GM23338 (cell line): ENCODE measurements at places on chromosomes 5 and 9.

- no peak for DNase-seq
These were observed 7.1 kb upstream of the NANS start for GRCh38 chr9:98049288-98050072.

DNA sequence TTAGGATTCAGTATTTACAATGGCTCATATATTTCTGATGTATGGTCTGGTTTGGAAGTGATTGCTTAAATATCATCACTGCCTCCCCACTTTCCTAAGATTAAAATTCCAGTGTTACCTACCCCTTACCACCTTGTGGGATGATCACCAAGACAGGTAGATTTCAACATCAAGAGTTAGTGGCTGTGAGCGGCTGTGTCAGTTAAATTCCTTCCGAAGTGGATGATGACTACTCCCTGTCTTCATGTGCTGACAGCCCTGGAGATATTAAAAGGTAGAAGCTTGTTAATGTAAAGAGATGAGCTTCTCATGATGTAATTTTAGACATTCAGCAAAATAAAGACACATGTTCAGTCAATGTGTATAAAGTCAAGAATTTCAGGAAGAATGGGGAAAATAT, 4.2 kb downstream of the ITGA2 start:
- DNase-seq: no peak

DNA sequence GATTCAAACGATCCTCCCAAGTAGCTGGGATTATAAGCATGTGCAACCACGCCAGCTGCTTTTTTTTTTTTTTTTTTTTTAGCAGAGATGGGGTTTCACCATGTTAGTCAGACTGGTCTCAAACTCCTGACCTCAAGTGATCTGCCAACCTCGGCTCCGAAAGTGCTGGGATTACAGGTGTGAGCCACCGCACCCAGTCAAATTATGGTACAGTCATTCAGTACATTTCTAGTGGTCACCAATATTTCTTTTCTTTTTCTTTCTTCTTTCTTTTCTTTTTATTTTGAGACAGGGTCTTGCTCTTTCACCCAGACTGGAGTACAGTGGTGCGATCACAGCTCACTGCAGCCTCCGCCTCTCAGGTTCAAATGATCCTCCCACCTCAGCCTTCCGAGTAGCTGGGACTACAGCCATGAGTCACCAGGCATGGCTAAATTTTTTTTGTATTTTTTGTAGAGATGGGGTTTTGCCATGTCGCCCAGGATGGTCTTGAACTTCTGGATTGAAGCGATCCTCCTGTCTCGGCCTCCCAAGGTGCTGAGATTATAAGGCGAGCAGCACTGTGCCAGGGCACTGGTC, 25.4 kb upstream of the DCP2 start:
- no peak for DNase-seq

GRCh38 chr9:134770972-134771971, 109.3 kb upstream of the FCN2 start:
- no peak for DNase-seq

- DNase-seq: no peak
These were observed 2.6 kb downstream of the EXOC3 start for GRCh38 chr5:445591-445990.

DNA sequence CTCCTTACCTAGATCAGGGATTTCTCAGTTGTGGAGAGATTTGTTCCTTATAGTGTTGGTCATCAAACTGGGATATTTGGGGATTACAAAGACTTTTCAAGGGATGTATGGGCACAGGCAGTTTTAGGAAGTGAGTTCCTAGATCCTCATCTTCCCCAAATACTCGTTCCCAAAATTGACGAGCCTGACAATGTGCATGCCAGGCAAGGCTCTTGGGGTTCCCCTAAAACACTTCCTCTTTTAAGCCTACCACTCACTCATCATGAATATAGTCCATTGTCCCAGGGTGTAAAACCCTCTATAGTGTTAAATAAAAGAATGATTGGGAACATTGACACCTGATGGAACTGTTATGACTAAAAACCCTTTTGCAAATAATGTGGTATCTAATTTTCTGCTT, 26.4 kb downstream of the PDCD1LG2 start:
- no peak for DNase-seq

GRCh38 chr5:59055745-59056448, 473.0 kb downstream of the RAB3C start:
- no peak for DNase-seq

- no peak for DNase-seq
These were observed 3.6 kb upstream of the SARDH start for GRCh38 chr9:133741716-133742115.

GRCh38 chr5:178307267-178308045, 74.9 kb upstream of the PHYKPL start:
- no peak for DNase-seq

- DNase-seq: peak; percentile 67
These were observed 28.4 kb upstream of the SLC12A7 start for GRCh38 chr5:1140171-1140817.

DNA sequence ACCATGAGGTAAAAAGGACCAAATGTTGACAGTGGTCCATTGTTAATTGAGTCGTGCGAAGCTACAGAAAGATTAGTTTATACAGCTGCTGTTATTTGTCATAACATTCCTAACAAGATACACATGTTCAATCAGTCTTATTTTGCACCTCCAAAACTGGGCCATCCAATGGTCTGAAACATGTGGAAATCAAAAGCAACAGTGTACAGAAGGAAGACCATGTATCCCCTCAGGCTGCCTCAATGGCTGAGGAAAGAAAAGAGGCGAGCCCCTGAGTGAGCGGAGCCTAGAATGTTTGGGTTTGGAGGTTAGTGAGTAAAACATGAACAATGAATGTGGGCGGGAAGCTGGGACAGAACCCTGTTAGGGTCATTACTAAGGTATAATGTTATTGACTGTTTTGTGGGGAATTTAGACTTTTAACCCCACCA, 35.6 kb downstream of the NFIB start:
- no peak for DNase-seq

GRCh38 chr5:160525471-160526261, 104.0 kb downstream of the PTTG1 start:
- DNase-seq: no peak

- no peak for DNase-seq
These were observed 14.0 kb downstream of the DNLZ start for GRCh38 chr9:136349546-136349945.

- DNase-seq: peak; percentile 82
These were observed 271.9 kb downstream of the NSG2 start for GRCh38 chr5:174317256-174317894.

DNA sequence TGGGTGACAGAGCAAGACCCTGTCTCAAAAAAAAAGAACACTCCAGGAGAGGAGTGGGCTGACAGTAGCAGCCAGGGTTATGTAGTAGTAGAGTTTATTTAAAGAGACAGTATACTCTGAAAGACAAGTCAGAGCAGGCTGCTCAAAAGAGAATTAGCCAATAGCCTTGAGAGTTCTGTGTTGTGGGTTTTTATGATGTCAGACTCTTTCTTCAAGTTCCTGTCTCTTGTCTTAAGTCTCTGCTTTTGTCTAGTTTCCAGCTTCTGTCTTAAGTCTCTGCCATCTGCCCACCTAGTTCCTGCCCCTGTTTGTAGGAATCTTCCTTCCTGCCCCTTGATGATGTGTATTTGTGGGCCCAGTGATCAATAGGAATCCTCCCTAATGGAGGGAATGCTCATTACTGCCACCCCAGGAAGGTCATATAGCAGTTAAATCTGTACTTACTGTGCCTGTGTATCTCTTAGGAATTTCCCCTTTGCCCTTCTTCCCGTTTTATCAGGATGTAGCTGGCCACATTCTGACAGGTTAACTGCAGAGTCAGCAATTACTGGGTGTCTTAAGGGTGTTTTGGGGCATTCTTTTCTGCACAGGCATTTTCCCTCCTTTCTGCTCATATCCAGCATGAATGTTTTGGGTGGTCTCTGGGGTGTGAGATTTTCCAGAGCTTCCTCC, 580.5 kb upstream of the SGCD start:
- DNase-seq: peak; percentile 15

- no peak for DNase-seq
These were observed 22.6 kb upstream of the MAMDC2 start for GRCh38 chr9:70020991-70021571.

DNA sequence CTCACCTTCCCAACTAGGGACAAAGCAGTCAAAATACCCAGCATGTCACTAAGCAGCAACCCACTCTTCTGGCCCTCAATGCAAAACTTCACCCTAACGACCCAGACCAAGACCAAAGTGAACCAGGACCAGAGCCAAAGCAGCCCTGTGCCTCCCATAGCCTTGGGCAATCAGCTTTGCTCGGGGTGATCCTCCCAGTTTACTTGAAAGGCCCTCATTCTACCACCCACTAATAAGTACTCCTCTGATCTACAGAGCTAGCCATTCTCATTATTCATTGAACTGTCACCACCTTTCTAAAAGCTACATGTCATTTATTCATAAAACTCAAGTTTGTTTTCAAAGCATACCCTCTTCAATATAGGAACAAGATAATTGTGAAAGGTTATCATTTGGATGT, 221.0 kb downstream of the FRMD3 start:
- no peak for DNase-seq
